Left kidney (tissue), 8 donors: ENCODE measurements at places on chromosomes 5 and 9.
A peak's percentile ranks its signal among the peaks of the same experiment; 100 is the strongest.

GRCh38 chr5:178234750-178235587 lies 2.4 kb upstream of the PHYKPL start:
- peak; percentile 62 for DNase-seq

DNA sequence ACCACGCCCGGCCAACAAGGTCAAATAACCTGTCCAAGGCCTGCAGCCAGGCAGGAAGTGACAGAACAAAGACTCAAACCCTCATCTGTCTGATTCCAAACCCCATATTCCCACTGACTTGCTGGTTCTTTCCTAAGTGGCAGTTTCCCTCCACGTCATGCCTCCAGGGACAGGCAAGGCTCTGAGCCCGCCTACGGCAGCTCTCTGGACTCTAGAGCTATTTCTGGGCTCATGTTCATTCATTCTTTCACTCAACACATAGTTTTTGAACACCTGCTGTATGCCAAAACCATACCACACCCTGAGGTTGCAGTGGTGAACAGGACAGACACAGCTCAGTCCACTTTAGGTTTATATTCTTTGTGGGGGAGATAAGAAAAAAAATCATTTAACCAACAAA lies 5.2 kb upstream of the FBP1 start:
- DNase-seq = no peak

DNA sequence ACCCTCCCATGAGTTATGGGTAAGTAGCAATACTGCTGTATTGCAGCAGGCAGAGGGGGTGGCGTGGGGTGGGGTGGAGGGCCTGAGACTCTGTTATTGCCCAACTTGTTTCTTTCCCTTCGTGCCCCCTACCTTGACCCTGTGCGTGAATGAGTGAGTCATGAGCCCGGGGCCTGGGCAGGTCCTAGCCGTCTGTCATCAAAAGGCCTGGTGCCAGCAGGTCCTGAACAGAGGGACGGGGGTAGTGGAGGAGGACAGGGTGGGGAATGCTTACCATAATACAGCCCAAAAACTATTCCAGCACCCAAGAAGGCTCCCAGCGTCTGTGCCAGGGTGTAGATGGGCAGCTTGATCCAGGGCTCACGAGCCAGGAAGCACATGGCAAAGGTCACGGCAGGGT lies 4.3 kb downstream of the AQP3 start:
- DNase-seq = no peak

- no peak for DNase-seq
Observed at GRCh38 chr9:78694974-78695373, 398.0 kb downstream of the PSAT1 start.

DNA sequence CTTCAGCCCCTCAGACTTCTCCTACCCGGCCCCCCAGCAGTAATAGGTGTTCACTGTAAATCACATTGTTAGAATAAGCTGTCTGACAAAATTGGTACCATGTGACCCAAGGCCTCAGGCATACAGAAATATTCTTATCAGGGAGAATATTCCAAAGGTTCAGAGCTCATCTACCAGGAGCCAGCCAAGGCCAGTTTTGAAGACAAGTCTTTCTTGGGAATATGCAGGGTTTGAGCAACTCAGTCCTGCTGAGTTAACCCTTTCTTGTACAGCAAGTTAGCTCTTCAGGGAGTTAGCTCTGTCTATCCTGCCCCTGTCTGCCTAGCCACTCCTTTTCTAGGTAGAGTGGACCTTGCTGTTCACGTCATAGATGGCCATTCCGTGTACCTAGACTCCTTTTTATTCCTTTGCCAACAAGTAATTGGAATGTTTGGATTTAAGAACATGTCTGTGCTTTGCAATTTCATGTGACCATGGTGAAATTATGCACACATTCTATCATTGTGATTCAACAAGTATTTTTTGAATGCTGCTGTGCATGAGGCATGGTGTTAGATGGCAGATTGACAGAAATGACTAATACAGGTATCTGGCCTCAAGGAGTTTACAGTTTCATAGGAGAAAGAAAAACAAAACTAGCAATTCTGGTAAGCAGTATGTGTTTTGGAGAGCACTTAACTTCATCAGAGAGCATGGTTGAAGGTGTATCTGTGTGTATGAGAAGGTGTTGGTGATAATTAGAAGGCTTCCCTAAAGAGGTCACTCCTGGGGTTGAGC lies 22.6 kb downstream of the TGFBR1 start:
- DNase-seq = no peak

GRCh38 chr5:171639205-171639621 lies 146.4 kb upstream of the SMIM23 start:
- DNase-seq = no peak

DNA sequence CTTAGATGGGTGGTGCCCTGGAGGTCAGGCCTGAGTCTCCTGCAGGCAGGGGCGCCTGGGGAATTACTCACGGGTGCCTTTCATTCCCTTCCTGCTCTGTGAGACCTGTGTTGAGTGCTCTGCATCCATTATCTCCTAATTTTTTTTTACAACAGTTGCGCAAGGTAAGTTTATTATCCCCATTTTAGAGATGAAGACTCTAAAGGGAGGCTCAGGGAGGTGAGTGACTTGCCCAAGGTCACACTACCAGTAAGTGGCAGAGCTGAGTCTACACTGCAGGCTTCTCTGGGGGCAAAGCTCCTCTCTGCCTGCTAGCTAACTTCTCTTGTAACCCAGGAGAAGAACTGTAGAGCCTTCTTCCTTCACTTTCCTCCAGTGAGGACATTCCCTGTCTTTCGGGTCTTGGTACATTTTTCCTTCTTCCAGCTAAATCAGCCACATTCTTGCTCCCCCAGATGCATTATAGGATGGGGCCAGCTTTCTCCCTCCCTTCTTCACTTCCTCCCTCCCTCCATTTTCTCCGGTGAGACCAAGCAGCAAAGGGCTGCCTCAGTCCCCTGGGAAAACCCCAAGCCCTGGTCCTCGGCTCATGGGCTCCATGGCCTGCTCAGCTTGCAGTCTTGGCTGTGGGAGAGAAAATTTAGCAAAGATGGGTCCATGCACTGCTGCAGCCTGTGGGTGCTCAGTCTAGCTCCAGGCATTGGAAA lies 1.8 kb downstream of the PRR7 start:
- DNase-seq = no peak

GRCh38 chr5:125798307-125798706 lies 624.9 kb upstream of the GRAMD2B start:
- peak; percentile 67 for DNase-seq

GRCh38 chr9:73219985-73220626 lies 68.4 kb downstream of the ANXA1 start:
- no peak for DNase-seq
